ENCODE measurements at places on chromosomes 6 and 20.

GRCh38 chr6:149320796-149321195 lies 3.3 kb downstream of the TAB2 start:
- DNase-seq, result no peak

GRCh38 chr6:137541534-137542063 lies 47.4 kb upstream of the OLIG3 start:
- DNase-seq, result no peak

- no peak for DNase-seq
These were observed 29.7 kb downstream of the VEGFA start for GRCh38 chr6:43799551-43800297.

DNA sequence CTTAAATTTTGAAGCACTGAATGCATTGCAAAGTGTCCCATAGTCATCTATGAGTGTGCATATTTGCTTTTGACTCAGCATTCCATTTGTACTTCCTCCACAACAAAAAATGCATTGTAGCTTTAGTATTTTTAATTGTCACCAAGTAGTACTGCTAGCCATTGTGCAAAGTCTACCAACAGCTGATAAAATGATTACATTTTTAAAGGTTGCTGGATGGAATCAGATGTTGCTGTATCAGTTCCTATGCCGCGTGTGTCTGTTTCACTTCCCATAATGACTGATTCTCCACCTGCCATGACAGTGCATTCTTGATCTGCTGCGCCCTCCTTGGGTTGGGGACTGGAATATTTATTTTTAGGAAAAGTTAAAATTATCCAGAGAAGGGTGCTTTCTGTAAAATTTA lies 41.2 kb downstream of the SLX4IP start:
- no peak for DNase-seq

GRCh38 chr6:108945681-108946159 lies 97.5 kb downstream of the ARMC2 start:
- no peak for DNase-seq

GRCh38 chr6:50959081-50959641 lies 140.5 kb downstream of the TFAP2B start:
- DNase-seq, result no peak

GRCh38 chr6:98769546-98769945 lies 64.8 kb upstream of the POU3F2 start:
- DNase-seq, result no peak

DNA sequence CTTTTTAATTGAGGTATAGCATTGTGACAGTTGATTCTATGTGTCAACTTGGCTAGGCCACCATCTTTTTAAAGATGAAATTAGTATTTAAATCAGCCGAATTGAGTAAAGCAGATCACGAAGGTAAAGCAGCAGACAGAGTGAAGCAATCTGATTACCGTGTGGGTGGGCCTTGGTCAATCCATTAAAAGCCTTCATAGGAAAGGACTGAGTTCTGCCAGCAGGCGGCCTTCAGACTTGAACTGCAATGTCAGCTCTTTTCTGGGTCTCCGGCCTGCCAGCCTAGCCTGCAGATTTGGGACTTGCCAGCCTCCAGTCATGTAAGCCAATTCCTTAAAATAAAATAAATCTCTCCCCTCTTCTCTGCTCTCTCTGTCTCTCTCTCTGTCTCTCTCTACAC lies 22.4 kb upstream of the TGM2 start:
- no peak for DNase-seq

DNA sequence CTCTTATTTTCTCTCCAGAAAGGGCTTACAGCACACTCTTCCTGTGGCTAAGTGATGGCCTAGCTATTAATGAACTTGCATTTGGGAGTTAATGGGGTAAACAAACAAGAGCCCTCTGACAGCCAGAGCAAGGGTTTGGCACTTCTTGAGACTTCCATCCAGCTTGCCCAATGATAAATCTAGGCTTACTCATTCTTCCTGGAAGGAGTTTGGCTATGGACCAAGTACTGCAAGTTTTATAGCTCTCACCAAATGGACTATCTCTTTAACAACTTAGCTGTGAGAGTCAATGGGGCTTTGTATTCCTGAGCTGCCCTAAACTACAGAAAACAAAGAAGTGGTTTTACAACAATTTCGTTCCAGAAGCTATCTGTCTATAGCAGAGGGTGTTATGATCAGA lies 16.7 kb upstream of the PI3 start:
- no peak for DNase-seq

GRCh38 chr6:161048641-161049040 lies 57.1 kb downstream of the MAP3K4 start:
- DNase-seq, result no peak

GRCh38 chr20:37072293-37073196 lies 23.3 kb downstream of the RBL1 start:
- no peak for DNase-seq

GRCh38 chr20:37911261-37911660 lies 8.3 kb downstream of the VSTM2L start:
- no peak for DNase-seq

DNA sequence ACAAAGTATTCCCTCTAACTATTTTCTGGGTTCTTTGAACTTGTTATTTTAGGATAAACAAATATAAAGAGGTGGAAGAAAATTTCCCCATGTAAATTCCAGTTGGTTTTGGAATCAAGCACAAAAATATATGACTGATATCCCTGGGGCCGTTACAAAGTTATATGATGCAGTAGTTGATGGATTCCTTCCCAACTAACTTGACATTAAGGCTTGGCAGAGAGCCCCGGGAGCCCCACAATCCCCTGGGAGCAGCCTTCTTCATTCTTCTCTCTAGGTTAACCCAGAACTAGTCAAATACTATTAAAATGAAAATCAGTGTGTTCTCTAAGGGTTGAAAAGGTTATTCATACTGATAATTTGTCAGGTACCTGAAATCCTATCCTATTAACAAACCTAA lies 508.9 kb upstream of the SOX4 start:
- DNase-seq, result no peak

GRCh38 chr20:62326559-62326958 lies 23.8 kb downstream of the ADRM1 start:
- DNase-seq, result no peak

GRCh38 chr20:63386491-63386890 lies 25.3 kb upstream of the CHRNA4 start:
- no peak for DNase-seq

GRCh38 chr20:43751167-43752050 lies 24.6 kb upstream of the GTSF1L start:
- DNase-seq, result no peak

DNA sequence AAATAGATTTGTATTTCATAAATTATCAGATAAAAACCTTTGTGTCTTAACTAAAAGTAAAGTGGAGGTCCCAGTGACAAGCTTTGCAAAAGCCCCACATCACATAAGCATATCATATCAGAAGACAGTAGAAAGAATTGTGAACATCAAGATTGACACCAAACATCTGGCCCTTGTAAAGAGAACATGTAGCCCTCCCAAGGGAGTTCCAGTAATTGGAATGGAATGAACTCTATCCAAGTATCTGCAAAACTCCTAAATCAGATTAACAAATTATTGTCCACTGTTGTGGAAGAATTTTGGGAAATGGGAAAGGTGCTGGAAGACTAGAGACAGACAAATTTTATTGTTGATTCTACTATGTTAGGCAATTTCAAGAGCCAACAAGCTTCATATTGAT lies 268.8 kb downstream of the KCNQ5 start:
- no peak for DNase-seq

DNA sequence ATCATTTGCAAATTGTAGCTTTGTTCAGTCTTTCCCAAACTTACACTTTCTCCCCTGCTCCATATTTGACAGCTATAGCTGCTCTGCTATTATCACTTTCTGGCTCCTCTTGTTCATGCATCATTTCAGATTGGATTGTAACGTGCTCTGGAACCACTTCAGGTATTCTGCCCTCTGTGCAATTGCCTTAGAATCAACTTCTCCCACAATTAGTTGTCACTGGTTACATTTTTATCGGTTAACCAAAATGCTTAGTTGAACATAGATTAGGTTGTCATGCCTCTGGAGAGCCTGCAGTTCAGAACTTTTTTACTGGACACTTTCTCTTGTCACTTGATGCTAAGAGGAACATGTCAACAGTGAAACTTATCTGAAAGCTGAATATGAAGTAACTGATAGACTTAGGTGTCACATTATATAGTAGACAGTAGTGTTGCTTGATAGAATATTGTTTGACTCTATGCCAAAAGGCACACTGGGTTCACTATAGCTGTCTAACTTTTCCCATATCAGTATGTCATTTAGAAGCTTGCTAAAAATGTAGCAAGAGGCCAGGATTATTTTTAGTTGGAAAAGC lies 127.7 kb upstream of the PTPRK start:
- DNase-seq, result no peak

DNA sequence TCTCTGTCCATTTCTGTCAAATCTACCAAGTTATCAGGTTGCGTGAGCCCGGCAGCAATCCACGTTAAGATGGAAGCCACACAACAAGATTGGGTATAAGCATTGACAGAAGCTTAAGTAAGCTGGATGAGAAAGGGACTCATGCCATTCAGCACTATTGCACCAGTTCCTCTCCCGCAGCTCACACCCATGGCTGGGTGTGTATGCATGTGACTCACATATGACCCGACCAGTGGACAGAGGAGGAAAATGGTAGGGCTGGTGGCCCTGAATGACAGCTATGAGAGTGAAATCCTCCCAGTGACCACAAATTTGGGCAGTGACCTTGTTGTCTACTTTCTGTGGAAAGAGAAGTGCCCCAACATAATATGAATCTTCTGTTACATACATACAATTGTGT lies 113.5 kb downstream of the OTOR start:
- no peak for DNase-seq

- no peak for DNase-seq
These were observed 10.0 kb upstream of the BTBD9 start for GRCh38 chr6:38649744-38650143.

DNA sequence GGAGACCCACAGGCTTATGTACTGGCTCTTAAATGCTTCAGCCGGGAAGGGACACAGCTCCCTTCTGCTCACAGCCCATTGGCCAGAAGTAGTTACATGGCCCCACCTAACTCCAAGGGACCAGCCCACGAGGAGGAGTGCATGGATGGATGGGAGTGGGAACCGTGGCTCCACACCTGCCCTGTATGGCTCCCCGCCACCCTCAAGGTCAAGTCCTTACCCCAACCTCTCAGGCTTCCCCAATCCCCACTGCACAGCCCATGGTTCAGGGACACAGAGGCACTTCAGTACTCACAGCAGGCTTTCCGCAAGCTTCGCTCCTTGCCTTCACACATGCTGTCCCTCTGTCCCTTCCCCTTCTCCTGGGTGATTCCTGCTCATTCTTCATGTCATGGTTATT lies 137.9 kb upstream of the KCNG1 start:
- DNase-seq, result no peak

DNA sequence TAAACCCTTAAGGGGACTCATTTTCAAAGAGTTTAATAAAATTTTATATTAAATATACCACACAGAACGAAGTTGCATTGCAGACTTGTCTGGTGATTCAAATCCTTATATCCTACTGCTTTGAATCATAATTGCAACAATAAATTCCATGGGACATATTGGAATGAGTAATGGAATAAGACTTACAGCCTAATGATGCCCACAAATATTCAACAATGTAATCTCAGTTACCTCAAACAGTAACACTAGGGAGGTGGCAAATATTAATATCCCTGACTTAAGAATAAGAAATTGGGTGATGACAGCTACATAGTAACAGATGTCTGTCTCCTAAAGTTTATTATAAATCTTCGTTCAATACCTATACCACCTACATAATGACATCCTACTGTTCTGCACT lies 52.6 kb downstream of the BMP5 start:
- no peak for DNase-seq

DNA sequence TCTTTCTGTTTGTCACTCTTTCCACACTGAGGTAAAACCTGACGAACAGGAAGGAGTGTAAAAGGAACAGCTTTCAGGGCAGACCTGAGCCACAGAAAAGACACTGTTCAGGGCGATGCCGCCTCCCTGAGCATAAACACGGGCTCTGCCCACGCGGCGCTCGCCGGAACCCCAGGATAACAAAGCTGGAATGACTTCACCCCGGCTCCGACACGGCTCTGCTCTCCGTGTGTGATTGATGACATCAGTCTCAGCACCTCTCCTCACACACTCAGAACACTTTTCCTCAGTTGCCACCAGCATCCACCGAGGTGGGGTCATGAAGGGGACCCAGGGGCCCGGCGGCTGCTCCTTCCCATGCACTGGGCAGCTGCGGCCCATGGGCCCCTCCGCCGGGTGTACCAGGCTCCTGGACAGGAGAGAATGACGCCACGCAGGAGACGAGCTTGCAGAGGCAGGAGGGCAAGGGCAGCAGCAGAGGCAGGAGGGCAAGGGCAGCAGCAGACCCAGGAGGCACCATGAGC lies 43.6 kb downstream of the DLL1 start:
- DNase-seq, result no peak

DNA sequence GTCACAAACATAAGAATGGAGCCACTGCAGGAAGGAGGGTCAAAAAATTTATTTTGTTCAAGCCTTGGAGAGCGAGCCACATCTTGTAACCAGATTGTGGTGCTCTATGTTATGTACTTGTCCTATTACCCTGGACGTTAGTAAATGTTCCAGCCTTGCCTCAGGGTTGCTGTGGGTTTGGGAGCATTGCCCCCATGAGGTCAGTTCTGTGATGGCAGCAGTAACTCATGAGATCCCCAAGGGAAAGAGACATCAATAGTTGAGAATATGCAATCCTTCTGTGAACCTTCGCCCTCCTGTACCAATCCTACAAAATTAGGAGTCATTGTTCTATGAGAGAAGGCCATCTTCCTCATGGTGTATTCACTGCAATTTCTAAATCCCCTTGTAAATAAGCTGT lies 16.4 kb upstream of the CFAP206 start:
- DNase-seq, result no peak

DNA sequence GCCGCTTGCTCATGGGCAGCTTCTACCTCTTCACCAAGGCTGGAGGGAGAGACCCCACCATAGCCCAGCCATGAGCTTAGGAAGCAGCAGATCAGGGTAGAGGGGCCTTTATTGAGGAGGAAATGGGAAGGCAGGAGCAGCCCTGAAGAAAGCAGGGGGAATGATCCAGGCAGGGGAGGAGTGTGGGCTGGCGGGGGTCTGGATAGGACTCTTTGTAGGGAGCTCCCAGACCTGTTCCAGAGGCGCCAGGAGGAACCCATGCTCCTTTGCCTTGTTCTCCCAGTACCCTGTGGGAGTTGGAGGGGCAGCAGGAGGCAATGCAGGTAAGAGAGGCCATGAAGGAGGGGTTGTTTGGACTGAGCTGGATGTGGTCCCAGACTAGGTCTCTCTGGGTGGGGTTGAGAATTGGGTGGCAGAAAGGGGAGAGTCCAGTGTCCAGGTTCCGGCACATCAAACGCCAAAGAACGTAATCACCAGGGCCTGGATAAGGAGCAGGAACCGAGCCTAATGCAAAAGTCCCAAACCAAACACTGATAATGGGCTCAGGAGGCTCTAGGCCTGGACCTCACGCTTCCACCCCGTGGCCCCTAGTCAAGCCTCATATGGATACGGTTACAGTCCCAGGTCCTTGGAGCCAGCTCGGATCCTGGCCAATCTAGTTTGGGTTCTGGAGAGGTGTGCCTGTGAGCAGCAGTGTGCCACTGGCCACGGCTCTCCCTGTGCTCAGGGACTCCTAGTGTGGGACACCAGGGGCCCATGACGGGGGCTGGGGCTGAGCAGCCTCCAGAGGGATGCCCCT lies 12.1 kb upstream of the PGC start:
- no peak for DNase-seq
